ENCODE measurements at places on chromosomes 4 and X.

DNA sequence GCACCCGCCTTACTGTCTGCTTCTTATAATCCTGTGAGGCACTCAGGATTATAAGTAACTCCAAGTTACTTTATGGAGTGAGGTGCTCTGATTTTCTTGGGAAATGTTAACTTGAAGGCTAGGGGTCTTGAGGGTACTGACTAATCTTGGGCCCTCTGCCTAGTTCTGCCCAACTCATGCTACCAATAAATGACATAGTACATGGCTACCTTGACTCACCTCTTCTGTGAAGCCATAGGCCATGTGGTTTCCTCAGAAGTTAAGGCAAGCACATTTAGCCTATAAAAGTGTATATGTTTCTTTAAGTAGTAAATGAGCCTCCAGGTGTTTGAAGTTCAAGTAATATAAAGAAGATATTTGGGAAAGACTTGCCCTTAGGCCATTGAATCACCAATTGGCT, 99.8 kb upstream of the CASK start:
- DNase-seq = no peak

- DNase-seq = no peak
Observed at GRCh38 chr4:2497324-2497723, 28.4 kb downstream of the RNF4 start.

DNA sequence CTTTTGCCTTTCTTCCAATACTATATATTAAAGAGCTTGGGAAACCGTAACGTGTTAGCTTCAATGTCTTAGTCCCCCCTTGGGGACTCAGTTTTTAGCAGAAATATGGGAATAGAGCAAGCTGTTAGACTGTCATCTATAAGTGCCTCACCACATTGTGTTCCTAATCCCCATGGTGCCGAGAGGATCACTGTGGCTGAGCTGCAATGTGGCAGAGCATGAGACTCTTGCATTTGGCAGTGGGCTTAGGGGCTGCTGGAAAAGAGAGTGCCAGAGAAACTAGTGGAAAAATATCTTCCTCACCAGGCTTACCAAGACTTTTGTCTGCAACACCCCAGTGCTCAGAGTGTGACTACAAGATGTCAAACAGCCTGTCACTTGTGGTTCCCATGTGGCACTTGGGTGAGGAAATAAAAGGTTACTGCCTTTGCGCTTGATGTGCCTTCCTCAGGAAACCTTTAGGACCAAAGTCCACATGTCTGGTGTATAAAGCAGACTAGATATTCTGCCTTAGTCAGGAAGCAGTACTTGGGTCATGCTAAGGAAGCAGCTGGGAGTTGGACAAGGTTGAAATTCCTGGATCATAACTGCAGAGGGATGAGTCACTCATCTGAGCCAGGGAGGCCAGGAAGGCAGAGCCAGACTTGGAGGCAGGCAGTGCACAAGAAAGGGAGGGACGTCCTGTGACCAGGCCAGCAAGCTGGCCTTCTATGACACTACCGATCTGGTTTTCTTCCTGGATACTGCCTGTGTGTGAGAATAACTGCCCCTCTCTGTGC, 9.7 kb upstream of the MAGEA4 start:
- DNase-seq = no peak

- DNase-seq = no peak
Observed at GRCh38 chr4:63214076-63214475, 1195.2 kb downstream of the TECRL start.

GRCh38 chr4:140103676-140104075, 50.3 kb downstream of the MAML3 start:
- DNase-seq = no peak
